ENCODE measurements at places on chromosomes 6 and 20.

DNA sequence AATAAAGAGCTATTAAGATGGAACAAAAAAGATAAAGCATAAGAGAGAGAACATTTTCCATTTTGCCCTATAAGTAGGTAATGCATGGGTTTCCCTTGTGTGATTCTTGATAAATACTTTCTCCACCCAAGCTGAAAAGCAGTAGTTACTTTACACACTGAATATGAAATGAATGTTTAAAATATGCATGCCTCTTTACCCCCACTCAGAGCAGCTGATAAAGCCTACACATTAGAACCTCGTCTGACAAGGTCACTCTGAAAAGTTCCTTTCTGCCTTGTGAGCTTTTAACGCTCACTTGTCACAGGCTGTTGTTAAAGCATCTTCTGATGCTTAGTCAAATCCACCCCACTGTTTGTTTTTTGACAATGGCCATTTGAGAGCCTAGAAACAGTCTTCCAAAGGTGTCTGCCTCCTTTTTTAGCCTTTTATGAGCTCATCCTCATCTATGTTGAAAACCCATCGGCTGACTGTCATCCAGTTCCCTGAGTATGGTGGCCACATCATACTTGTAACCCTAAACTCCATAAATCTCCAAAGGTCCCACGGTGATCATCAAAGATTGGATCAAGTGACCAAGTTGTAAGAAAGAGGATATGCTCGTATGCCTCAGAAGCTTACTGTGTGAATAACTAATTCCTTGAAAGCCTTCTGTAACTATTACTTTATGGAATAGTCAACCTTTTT is 102.8 kb downstream of the ATXN1 start:
- no peak for DNase-seq

- DNase-seq, result no peak
Measured at GRCh38 chr20:4187147-4187546, 171.8 kb upstream of the RNF24 start.

- DNase-seq, result no peak
Measured at GRCh38 chr20:40319741-40320516, 369.1 kb downstream of the MAFB start.

- no peak for DNase-seq
Measured at GRCh38 chr6:14396826-14397517, 279.4 kb downstream of the CD83 start.

DNA sequence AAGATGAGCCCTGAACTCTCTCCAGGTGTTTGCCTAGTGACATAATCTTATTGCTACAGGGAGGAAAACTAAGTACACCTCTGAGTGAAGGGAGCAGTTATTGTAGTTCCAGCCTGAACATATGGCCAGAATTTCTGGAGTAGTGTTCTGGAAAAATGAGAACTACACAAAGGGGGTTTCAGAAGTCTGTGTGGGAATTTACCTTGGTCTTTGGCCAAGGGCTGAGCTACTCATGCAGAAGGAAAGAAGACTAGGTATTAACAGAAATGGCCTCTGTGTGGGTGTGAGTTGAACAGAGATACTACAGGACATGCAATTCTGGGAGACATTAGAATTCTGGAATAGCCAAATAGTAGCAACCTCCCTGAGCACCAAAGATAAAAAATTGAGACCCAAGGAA is 1009.7 kb upstream of the GJE1 start:
- DNase-seq, result no peak

DNA sequence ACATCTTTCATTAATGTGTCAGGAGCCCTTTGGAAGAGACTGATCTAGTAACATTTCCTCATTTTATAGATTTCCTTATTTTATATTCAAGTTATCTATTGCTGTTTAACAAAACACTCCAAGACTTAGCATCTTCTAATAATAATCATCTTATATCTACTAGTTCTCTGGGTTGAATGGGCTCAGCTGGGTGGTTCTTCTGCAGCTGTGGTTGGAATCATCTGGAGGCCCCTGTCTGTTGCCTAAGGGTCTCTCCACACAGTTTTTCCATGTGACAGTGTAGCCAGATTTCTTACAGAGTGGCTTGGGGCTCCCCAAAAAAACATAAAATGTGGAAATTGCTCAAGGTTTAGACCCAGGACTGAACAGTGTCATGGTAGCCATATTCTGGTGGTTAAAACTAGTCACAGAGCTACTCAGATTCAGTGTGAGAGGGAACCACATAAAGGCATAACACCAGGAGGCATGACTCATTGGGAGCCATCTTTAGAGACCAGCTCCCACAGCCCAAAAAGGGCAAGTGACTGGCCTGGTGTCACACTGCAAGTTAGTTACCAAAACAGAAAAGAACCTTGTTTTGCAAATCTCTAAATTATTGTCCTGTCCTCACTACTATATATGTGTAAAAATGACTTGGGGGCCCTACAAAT is 11.5 kb downstream of the SLC2A10 start:
- DNase-seq, result no peak

DNA sequence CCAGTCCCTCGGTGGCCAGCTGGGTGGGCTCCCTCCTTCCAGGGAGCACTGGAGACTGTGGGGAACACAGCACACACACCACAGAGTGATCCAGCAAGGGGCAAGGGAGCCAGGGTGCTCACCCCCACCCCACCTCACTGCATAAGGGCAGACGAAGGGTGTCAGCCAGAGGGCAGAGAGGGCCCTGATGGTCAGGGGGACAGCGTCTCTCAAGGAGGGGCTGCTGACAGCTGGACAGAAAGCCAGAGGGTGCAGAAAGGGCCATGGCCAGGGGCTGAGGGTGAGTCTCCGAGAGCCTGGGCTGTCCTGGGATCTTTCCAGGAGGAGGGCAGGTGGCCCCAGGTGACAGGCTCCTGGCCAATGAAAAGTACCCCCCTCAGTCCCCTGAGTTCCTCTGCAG is 73.4 kb upstream of the PMEPA1 start:
- no peak for DNase-seq

DNA sequence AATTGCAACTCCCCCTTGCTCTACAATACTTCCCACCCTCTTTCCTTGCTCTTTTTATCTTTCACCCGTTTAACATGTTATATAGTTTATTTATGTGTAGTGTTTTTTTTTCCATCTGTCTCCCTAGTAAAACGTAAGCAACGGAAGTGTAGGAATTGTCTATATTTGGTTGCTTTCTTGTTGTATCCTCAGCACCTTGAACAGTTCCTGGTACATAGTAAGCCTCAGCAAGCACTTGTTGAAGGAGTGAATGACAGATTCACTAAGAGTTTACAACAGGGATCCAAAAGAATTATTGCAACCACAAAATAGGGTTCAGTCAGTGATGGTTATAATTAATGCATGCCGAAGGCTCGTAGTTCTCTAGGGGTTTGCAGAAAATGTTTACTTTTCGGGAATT is 242.7 kb downstream of the SAMD5 start:
- no peak for DNase-seq

DNA sequence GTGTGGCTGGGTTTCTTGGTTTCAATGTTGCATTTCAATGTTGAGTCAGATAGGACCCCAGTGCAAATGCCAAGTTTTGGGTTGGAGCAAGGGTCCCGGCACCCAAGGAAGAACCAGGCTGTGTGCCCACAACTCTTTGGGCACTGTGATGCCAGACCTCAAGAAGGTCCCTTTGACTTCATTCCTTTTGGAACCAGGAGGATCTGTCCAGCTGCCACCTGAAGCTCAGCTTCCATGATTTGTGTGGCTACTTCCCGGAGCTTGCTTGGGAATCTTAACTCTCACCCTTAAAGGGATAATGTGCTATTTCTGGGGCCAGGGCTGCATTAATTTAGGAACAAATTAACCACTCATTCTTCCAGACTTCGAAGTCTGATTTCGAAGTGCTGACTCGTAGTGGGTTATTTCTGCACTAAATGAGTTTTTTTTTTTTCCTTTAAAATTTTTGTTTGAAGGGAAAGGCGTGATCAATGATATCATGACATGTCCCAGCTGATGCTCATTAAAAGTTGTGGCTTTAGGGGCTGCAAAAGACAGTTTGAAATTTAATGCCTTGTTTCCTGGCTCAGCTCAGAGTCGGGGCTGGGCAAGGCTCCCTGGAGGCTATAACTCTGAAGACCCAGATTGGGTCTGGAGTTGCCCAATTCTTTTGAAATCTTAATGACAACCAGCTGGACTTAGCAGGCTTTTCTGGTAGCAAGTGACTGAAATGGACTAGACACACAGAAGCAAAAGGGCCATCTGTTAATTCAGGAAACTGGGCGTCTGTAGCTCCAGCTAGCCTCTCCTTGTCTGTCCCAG is 24.0 kb upstream of the PHACTR3 start:
- DNase-seq, result no peak

DNA sequence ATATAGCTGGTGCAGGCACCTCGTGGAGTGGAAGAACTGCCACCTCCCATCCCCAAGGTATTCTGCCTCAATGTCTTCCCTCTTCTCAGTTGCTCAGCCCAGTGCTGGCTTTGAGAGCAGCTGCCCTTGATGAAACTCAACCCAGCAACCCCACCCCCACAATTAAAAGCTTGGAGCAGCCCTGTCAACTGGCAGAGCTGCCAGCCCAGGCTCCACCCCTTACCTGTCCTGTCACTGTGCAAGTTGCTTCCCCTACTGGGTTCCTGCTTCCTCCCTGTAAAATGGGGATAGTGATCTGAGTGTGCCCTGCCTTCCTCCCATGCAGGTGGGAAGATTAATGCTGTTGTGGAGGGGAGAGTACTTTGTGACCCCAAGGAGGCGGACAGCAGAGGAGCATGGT is 4.5 kb downstream of the TMEM63B start:
- DNase-seq, result no peak

- no peak for DNase-seq
Measured at GRCh38 chr6:29953001-29953441, 10.7 kb downstream of the HLA-A start.

DNA sequence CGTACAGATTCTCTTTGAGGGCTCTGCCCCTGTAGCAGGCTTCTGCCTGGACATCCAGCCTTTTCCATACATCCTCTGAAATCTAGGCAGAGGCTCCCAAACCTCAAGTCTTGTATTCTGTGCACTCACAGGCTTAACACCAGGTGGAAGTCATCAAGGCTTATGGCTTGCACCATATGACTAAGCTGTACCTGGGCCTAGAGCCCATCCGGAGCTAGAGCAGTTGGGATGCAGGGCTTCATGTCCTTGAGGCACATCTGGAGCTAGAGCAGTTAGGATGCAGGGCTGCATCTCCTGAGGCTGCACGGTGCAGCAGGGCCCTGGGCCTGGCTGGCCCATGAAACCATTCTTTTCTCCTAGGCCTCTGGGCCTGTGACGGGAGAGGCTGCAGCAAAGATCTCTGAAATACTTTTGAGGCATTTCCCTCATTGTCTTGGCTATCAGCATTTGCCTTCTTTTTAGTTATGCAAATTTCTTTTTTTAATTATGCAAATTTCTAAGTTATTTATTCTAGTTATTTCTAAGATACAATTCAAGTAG is 98.7 kb downstream of the CD24 start:
- DNase-seq, result no peak

GRCh38 chr20:11195899-11196558 is 522.2 kb upstream of the JAG1 start:
- no peak for DNase-seq

DNA sequence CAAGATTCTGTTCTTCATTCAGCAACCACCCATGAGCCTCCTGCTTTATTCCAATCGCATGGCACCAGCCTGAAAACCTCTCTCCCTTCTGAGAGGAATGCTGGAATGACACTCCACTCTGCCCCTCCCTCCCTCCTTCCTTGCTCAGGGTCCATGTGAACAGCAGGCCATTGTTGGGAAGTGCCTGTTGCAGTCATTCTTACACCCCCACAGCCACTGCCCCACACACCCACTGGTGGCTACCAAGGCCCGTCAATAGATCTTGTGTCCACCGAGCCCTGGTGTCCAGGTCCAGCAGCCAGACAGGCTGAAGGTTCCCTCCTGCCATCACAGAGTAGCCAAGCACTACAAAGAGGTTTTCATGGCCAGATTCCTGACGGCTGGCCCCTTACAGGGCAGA is 6.5 kb downstream of the PDRG1 start:
- no peak for DNase-seq

DNA sequence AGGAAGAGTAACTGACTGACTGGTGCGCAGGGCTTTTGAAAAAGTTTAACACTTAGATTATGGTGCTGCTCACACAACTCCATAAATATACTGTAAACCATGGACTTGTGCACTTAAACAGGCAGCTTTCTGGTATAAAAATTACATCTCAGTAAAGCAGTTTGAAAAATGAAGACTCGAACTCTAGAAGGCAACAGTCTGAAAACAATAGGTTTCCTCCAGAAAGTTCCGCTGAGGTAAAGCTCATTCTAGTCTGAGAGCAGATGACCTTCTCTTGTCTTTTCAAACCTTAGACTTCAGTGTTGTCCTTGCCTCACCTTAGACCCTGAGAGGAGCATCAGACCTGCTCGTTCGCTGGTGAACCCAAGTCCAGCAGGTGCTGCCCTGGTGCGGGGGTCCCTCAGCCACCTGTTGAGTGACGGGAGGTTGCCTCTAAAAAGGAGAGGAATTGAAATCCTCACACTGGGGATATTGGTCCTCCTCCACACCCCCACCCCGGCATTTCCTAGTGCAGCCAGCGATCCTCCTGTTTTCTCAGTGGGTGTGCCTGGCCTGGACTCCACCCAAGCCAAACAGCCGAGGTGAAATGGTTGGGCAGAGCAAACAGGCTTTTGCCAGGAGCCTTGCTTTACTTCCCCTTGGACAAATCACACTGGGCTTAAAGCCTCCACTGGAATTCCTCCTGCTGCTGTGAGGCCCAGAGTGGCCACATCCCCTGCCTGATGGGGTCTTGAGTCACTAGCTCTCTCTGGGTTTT is 14.7 kb upstream of the PYGB start:
- DNase-seq, result no peak

DNA sequence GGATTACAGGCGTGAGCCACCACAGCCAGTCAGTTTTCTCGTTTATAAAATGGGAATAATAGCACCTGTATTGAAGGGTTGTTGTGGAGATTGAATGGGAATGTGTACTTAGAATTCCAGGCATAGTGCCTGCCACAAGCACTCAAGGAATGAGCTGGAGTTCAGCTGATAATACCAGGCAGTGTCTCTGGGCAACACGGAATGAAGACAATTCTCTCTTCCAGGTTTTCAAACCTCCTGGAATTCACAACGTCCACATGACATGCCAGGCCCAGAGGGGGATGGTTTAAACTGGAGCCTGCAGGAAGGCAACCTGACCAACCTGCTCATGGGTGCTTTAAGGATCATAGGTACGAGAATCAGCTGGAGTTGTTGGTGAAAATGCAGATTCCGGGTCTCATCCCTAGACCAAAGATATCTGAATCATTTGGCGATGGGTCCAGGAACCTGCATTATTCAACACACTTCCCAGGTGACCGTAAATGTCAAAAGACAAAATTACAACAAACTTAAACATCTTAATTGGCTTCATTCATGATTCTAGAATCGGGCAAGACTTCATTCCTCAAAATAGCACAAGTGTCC is 1.9 kb upstream of the PTPN1 start:
- no peak for DNase-seq
